ENCODE measurements at places on chromosomes 5 and 9.

- DNase-seq, result no peak
Measured at GRCh38 chr5:107557051-107557658, 113.6 kb downstream of the EFNA5 start.

GRCh38 chr5:143968071-143968878, 156.3 kb downstream of the HMHB1 start:
- peak; percentile 34 for DNase-seq

- no peak for DNase-seq
Measured at GRCh38 chr5:125201446-125202052, 455.1 kb upstream of the ZNF608 start.

DNA sequence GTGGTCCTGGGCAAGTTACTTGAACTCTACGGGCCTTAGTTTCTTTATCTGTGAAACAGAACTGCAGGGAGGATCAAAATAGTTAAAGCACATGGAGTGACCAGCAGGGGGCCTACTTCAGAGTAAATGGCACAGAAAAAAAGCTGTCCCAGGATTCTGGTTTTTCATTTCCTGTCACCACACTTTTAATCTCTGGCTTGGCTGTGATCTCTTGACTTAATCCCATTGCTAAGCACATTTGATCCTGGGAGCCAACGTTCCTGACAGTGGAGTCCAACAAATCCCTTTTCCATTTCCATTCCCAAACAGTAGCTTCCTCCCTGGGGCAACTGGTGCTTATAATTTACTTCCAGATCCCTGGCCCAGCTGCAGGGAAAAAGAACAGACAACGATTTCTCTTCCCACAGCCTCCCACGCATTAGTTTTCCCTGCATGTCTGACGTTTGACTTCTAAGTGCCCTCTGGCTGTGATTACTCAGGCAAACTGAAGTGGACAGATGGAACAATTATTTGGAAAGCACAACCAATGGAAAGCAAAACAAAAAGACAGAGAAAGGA, 136.5 kb upstream of the STK32A start:
- no peak for DNase-seq

- DNase-seq, result no peak
Measured at GRCh38 chr9:130167927-130168326, 4.3 kb upstream of the NCS1 start.

DNA sequence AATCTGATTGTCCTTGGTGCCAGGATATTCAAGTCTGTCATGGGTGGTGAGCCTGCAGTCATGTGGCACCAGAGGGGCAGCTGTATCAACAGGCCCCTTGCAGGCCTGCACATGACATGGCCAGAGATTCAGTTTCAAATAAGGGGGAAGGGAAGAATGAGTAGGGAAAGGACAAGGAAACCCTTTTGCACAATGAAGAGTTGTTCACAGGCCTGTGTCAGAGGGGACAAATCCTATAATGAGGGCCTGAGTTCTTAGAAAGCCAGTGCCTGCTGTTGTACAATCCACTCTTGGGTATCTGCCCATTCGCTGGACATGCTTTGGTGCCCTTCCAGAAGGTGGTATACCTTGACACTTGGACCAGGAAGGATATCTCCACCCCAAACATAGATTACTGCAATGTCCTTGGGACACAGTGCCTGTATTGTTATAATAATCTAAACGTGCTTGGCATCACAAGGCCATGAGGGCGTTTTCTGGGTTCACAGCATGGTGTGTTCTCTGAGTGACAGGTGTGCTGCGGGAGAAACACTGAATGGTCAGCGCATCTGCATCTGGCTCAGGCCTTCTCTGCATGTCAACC, 1.9 kb upstream of the TMEM171 start:
- no peak for DNase-seq

- no peak for DNase-seq
Measured at GRCh38 chr5:151580239-151580638, 10.9 kb downstream of the FAT2 start.

DNA sequence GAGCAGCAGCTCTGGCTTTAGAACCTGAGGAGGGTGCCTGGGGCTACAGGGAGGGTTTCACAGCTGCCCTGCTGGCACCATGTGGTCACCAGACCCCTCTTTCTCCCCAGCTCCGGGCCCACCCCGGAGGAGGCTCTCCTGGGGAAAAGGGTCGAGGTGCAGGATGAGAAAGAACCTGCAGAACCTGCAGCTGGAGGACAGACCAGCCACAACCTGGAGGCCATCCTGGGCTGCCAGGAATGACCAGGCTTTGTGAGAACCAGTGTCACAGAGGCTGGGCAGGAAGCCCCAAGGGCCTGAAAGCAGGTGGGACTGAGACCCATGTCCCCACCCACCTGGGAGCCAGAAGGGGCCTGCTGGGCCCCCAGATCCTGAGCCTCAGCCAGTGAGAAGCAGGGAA, 23.0 kb downstream of the SEMA4D start:
- DNase-seq, result no peak

DNA sequence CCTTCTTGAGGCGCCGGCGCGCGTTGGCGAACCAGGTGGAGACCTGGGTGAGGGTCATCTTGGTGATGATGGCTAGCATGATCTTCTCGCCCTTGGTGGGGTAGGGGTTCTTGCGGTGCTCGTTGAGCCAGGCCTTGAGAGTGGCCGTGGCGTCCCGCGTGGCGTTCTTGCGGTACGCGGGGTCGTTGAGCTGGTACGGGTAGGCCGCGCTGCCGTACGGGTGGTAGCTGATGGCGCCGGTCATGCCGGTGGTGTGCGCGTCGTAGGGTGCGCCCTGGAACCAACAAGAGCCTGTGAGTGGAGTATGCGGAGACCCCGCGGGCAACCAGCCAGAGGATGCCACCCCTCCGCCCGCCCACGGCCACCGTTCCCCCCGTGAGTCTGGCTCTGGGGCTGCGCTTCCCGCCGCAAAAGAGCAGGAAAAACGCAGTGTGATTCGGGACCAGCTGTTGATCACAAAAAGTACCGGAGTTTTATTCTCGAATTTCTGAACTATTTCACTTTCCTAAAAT, 1.9 kb downstream of the IRX2 start:
- no peak for DNase-seq

DNA sequence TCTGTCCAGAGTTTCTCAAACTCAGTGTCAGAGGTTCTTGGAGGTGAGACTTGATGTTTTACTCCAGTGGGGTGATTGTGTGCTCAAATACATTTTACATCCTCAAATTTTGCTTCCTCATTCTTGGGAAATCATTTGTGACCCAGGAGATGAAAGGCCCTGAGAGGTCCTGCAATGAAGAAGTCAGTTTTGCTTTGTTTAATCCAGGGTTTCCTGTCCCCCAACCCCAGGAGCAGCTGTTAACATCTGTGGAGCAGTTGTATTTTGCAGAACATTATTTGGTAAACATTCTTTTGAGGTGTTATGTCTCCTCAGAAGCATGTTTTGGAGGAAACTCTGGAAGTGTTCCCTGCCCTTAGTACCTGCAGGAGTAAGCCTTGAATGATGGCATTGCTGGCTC, 59.8 kb downstream of the DAB2IP start:
- no peak for DNase-seq

GRCh38 chr5:172574871-172575223, 66.2 kb upstream of the NEURL1B start:
- no peak for DNase-seq

All from CD4-positive, alpha-beta T cell treated with Interleukin-1 beta for 1 hour (primary cell).